Activated gamma-delta T cell treated with anti-CD3 and anti-CD28 coated beads, Interleukin-2, amount 50 U/mL, for 16 hours (primary cell): ENCODE measurements at places on chromosomes 2 and 18.

GRCh38 chr2:225670111-225670974 is 270.8 kb downstream of the NYAP2 start:
- DNase-seq: no peak

DNA sequence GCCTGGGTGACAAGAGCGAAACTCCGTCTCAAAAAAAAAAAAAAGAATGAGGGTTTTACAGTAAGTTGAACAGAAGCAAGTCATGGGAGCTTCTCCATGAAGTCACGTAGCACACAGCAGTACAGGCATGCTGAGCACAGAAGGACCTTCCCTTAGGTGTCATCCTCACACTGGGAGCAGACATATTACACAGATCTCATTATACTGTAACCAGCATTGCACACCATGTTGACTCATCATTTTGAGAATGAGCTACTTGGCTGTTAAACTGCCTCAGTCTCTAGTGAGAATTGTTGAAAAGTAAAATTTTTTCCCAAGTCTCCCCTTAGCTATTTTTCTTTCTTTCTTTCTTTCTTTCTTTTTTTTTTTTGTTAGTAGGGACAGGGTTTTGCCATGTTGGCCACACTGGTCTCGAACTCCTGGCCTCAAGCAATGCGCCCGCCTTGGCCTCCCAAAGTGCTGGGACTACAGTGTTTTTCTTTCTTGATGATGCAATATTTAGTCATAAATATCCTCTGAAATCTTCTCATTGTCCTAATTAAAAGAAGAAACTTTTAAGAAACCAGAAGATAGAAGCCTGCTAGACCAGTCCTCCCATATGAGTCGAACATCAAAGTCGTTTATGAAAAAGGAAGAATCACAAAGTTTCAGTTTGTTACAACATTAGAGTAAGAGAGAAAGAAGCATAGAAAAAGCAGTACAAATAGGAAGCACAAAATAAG is 37.9 kb upstream of the PPP1CB start:
- DNase-seq: no peak

DNA sequence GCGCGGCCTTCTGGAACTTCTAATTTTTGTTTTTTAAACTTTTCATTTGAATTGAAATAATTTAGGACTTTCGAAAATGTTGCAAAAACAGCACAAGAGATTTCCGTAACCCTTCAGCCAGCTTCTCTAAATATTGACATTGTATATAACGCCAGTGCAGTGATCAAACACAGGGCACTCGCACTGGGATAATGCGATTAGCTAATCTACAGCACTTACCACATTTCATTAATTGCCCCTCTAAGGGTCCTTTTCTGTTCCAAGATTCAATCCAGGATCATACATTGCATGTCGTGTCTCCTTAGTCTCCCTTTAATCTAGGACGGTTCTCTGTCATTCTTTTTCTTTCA is 343 bp upstream of the CD302 start:
- no peak for DNase-seq

DNA sequence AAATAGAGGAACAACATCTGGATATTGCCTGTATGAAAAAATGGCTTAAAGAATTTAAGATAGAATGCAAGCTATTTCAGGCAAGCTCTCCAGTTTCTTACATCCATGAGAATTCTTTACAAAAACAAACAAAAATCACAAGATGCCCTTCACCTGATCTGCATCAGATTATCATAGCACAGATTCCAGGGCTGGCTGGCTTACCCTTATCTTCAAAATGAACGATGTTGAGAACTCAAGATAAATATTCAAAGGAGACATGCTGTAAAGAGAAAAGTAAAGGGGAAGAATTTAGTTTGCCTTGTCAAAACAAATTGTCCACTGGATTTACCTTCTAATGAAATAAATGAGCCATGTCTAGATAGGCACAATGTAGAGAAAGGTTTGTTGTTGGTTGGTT is 18.7 kb upstream of the SLC40A1 start:
- no peak for DNase-seq

DNA sequence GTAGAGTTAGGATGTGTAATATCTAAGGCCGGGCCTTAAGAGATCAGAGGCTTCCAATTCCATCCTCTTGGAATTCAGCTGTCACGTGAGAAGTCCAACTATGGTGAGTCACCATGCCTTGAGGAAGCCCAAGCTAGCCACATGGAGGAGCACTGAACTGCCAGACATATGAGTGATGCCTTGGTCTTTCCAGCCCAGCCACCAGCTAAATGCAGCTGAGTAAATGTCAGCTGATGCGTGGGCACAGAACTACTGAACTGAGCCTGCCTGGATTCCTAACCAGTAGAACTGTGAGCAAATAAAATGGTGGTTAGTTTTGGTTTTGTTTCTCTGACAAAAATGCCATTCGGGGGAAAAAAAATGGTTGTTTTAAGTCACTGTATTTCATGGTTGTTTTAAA is 153.7 kb upstream of the SERTAD2 start:
- DNase-seq: no peak

GRCh38 chr2:9377461-9378097 is 45.7 kb downstream of the ITGB1BP1 start:
- no peak for DNase-seq

DNA sequence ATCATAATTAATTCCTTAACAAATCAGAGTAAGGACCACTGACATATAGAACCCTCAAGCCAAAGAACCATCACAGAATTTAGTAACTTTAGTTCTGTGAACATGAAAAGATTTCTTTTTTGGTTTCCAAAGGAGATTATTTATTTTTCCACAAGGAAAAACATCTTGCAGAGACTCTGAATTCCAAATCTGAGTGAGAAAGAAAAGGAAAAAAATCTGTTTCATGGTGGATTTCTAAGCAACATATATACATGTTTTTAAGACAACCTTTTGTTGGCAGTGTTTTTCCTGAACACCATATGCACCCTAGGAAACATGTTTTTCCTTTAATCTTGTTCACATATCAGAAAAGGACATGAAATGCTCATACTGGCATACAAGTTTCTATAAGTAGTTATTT is 149.8 kb downstream of the AGPS start:
- DNase-seq: no peak

DNA sequence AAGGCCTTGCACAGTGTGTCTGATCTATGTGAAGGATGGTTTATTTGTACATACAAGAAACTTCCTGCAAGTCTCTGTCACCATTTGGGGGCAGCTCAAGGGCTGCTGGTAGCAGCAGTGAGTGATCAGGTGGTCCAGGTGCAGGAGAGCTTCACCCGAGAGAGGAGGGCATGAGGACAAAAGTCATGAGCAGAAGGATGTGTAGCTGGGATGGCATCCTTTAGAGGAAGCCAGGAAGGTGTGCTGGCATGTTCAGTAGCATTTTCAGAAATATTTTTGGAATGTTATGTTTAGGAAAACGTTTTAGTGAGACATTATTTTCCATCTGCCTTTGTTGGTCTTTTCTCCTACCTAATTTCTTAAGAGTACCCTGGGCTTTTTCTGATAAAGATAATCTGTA is 31.9 kb downstream of the VWA3B start:
- no peak for DNase-seq

DNA sequence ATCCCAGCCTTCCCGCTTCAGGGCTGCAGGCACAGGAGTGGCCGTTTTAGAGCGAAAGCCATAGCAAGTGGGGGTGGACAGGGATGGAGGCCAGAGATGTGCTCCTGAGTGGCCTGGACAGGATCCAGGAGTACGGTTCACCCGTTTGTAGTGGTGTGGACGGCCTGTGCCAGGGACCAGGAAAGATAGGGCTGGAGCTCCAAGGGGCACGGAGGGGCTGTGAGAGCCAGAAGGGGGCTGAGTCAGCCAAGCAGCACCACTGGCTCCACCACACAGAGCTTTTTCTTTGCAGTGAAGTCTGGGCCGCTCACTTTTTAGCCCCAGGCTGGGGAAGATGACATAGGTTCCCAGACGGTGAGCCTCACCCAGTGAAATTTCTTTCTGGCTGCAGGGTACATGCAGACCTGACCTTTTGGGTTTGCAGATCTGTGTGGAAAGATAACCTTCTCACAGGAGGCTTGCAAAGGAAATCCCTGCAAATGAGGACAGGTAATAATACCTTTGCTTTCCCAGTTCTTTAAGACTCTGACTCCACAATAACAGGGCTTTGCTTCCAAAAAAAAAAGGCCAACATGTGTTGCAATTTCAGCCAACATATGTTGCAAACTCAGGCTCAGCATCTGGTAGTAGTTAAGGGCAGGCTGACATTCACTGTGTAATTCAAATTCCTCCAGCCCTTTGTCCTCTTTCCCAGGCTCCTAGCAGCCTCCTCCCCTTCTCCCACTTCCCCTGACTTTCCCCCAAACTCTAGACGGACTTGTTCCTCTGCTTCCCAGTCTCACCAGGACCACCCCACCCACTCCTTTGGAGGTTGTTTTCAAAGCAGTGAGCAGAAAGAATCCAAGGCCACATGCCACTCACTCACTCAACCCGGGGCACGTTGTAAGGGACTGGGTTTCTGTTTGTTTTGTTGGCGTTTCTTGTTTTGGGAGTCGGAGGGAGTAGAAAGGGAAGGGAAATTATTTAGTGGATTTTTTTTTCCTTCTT is 20.3 kb upstream of the LAPTM4A start:
- no peak for DNase-seq
